ENCODE measurements at places on chromosomes 6 and 20. TPM values are rescaled to one million over a fixed set of nuclear protein-coding genes. Genes with fewer than 3 reads are reported as not detected.

GTSF1L gene
- total RNA-seq, result not detected

DNA sequence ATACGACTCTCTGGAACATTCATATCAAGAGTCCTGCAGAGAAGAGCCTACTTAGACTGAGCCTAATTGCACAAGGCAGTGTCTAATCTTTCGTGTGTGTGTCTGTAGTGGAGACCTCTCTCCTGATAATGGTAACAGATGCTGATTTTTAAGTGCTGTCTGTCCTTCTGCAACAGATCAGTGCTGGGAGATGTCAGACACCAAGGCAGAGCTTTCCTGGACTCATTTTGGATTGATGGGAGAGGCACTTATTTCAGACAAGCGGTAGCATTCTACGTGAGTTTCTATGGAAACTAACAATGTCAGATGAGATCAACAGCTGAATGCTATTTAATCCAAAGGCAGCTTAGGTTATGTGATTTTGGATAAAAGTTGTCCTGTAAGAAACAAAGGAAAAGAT, 167.6 kb downstream of the PLCB4 start:
- H3K27me3 ChIP-seq, result no peaks in the 10 kb centered on the region
- H3K4me3 ChIP-seq, result no peak overlapping the region
- peaks cover 18% of the 10 kb centered on the region for H3K36me3 ChIP-seq
- H3K4me1 ChIP-seq, result peaks cover 19% of the 10 kb centered on the region
- no peak for DNase-seq

XKR7 gene
- total RNA-seq, result 4.5 TPM

MUCL3 gene
- total RNA-seq, result not detected

DNA sequence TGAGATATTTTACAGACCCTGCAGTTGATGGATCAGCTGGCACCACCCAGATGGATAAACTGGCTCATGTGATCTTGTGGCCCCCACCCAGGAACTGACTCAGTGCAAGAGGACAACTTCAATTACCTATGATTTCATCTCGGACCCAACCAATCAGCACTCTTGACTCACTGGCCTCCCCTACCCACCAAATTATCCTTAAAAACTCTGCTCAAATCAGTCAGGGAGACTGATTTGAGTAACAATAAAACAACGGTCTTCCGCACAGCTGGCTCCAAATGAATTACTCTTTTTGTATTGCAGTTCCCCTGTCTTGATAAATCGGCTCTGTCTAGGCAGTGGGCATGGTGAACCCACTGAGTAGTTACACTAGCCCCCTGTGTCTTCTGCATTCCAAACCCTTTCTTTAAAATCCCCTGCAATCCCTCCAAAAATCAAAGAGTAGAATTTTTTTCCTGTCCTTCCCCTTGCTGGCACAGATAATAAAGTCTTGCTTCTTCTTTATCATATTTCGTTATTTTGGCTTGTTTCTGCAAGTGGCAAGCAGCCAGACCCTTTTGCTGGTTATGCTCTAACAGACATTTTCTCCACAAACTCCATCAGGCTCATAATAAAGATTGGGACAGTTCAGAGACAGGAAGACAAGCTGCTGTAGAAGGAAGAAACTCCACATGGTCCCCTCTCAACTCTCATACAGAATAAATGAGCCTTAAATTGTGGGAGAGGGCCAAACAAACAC, 48.3 kb downstream of the OR2B6 start:
- DNase-seq, result no peak
- H3K27ac ChIP-seq, result no peak overlapping the region
- H3K4me1 ChIP-seq, result peaks cover 12% of the 10 kb centered on the region
- no peaks in the 10 kb centered on the region for H3K27me3 ChIP-seq
- no peaks in the 10 kb centered on the region for H3K36me3 ChIP-seq

GRCh38 chr6:118621799-118622470, 29.5 kb downstream of the CEP85L start:
- peaks cover 6% of the 10 kb centered on the region for H3K4me1 ChIP-seq
- H3K4me3 ChIP-seq, result no peak overlapping the region
- no peak overlapping the region for H3K27ac ChIP-seq

PDE7B gene
- total RNA-seq, result 0.61 TPM

STX11 gene
- total RNA-seq, result not detected

MEP1A gene
- total RNA-seq, result not detected

SMPDL3A gene
- 3.6 TPM for total RNA-seq

DNA sequence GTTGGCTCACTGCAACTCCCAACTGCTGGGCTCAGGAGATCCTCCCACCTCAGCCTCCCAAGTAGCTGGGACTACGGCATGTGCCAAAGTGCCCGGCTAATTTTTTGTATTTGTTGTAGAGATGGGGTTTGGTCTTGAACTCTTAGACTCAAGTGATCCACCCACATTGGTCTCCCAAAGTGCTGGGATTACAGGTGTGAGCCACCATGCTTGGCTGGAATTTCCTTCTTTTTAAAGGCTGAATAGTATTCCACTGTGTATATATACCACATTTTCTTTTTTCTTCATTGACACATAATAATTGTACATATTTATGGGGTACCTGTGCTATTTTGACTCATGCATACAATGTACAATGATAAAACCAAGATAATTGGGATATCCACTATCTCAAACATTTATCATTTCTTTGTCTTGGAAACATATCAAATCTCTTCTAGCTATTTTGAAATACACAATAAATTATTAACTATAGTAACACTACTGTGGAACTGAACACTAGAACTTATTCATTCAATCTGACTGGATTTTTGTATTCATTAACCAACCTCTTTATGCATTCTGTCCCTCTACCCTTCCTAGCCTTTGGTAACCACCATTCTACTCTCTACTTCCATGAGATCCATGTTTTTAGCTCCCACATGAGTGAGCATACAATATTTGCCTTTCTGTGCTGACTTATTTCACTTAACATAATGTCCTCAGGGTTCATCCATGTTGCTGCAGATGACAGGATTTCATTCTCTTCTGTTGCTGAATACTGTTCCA, 7.8 kb downstream of the MDC1 start:
- no peak overlapping the region for H3K27ac ChIP-seq
- no peak for DNase-seq
- H3K4me3 ChIP-seq, result no peak overlapping the region
- H3K4me1 ChIP-seq, result no peaks in the 10 kb centered on the region
- H3K36me3 ChIP-seq, result peaks cover 49% of the 10 kb centered on the region

SLC22A3 gene
- not detected for total RNA-seq

Measured in neural crest cell (in vitro differentiated cells).